Gastroesophageal sphincter (tissue), 4 donors: ENCODE measurements at places on chromosomes 2 and 18. TPM values are rescaled to one million over a fixed set of nuclear protein-coding genes. Genes with fewer than 3 reads are reported as not detected.

DNA sequence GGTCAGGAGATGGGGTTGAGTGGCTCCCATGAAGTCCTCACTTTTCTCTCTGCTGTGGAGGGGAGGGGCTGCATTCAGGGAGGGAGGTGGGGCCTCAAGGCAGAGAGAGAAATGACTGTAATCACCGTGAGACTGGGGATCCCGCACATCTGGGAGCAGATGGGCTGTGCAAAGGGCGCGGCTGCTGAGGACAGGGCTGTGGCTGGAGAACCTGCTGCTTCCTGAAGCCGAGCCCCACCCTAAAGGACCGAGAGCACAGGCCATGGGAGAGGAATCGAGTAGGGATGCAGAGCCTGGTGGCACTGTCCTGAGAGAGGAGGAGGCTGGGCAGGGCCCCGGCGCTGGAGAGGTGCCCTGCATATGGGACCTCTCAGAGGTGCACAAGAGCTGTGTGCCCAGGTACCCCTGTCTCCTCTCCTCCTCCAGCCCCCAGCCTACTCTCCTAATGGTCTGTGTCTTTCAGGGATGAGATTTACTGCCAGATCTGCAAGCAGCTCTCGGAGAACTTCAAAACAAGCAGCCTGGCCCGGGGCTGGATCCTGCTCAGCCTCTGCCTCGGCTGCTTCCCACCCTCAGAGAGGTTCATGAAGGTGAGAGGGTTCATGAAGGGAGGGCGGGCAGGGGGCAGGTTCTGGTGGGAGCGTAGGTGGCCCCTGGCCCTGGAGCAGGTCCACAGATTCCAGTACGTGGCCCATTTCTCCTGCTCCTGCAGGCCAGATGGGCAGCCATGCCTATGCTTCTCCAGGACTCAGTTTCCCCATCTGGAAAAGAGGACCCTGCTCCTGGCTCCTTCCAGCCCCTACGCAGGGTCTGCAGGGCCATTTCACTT, 25.9 kb upstream of the GPR17 start:
- ATAC-seq: no peak

GRCh38 chr2:112777036-112777435, 7.3 kb downstream of the IL1A start:
- no peak for ATAC-seq

The LBX2 gene
- 0.40 TPM for total RNA-seq

DNA sequence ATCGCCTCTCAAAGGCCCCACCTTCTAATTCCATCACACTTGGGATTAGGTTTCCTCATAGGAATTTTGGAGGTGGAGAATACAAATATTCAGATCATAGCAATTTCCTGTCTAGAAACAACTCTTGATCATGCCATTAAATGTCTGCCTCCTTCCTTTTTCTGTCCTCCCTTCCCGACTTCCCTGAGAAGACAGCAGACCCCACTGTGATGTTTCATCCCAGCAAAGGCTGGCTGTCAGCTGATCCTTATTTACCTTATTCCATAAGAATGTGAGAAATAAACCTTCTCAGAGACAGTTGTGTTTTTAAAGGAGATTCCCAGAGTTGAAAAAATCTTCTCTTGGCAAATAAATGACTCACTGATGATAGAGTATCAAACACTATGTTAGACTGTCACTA, 133.9 kb downstream of the TDRD15 start:
- ATAC-seq: no peak

- no peak for ATAC-seq
Observed at GRCh38 chr2:37683241-37683640, 11.8 kb upstream of the CDC42EP3 start.
